ENCODE measurements at places on chromosomes 6 and 20. TPM values are rescaled to one million over a fixed set of nuclear protein-coding genes. Genes with fewer than 3 reads are reported as not detected.

ZNF831 gene
- total RNA-seq, result not detected

OPRL1 gene
- total RNA-seq, result 11.0 TPM

PARD6B gene
- total RNA-seq, result 9.4 TPM

TNFRSF6B gene
- total RNA-seq, result 1.3 TPM

RFX6 gene
- total RNA-seq, result not detected

OR2H1 gene
- not detected for total RNA-seq

MUC21 gene
- total RNA-seq, result not detected

BPIFB2 gene
- total RNA-seq, result not detected

ZKSCAN3 gene
- total RNA-seq, result 12.8 TPM

DLL1 gene
- 18.2 TPM for total RNA-seq

TPX2 gene
- total RNA-seq, result 11.0 TPM

MEP1A gene
- total RNA-seq, result not detected

C6orf15 gene
- not detected for total RNA-seq

CSTF1 gene
- total RNA-seq, result 31.0 TPM

SYNJ2 gene
- 8.8 TPM for total RNA-seq

CCM2L gene
- total RNA-seq, result 2.8 TPM

ARMH2 gene
- not detected for total RNA-seq

PCNA gene
- total RNA-seq, result 45.7 TPM

FOXF2 gene
- total RNA-seq, result 2.5 TPM

RAD21L1 gene
- total RNA-seq, result not detected
